Stimulated activated CD4-positive, alpha-beta T cell treated with anti-CD3 and anti-CD28 coated beads, Interleukin-4, amount 100 ng/mL, for 24 hours (primary cell): ENCODE measurements at places on chromosomes 7 and 10.

- DNase-seq = no peak
These were observed 44.8 kb downstream of the CHST3 start for GRCh38 chr10:72009051-72009424.

DNA sequence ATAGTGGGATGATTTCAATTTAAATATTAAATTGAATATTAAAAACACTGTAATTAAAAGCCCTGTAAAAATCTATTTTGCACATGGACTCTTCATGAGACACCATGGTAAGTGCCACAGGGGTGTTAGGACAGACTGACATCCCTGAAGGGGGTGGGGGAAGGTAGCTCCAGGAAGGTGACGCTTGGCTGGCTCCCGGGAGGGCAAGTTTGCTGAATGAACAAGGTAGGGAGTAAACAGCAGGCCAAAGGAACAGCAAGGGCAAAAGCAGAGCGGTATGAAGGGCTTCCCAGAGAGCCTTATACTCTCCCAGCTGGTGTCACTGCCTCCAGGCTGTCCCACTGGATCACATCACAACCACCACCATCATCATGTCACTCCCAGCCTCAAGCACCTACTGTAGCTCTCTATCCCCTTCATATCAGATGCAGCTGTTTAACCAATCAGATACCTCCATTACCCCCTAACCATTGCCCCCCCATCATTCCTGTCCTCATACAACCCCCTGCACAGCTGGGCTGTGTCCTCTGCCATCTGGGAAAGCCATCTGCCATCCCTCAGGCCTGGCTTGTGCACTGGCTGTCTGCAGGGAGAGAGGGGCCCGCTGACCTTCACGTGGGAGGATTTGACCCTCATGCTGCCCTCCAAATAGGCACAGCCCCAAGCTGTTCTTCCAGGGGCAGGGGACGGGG, 19.5 kb downstream of the HSPA12A start:
- DNase-seq = no peak

GRCh38 chr10:83078160-83078559, 1061.1 kb upstream of the GHITM start:
- no peak for DNase-seq

DNA sequence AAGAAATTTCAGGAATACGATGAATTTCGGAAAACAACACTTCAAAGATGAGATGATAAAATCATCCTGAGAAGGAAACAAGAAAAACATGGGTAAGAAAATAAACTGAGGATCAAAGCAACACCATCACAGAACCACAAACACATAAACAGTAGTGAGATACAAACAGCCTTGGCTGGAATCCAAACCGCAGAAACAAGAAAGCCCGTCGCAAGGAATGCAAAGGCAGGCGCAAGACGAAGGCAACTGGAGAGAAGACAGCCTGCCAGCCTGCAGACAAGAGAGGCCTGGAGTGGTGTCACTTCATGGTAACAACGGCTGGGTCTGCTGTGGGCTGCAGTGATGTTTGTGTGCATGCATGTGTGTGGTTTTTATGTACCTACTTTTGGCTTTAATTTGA, 61.8 kb upstream of the DRGX start:
- no peak for DNase-seq

GRCh38 chr10:18665815-18666558, 6.8 kb downstream of the ARL5B start:
- DNase-seq = no peak

DNA sequence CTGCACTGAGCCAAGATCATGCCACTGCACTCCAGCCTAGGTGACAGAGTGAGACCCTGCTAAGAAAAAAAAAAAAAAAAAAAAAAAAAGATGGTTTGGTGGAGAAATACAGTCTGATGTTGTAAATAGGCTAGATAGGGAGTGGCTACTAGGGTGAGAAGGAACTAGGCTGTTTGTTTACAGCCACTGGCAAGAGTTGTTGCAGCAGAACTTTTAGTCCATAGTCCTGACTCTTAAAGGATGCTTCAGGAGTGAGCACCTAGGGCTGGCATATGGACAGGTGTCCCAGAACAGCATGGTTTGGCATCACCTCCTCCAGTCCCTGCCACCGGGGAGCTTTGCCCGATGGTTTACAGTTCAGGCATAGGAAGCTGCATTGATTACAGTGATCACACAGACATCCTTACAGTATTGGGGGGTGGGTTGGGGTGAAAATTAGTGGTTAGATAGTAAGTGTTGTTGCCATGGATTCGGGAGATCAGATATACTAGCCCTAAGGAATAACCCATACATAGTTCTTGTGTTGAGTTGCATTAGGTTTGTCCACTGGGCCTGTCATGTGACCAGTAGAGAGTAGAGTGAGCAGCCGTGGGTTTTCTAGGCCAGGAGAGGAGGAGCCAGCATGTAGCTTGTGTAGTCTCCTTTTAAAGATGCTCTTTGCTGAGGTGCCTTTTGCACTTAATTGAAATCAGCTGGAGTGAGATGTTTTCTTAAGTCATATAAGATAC, 35.9 kb downstream of the ZRANB1 start:
- DNase-seq = no peak

DNA sequence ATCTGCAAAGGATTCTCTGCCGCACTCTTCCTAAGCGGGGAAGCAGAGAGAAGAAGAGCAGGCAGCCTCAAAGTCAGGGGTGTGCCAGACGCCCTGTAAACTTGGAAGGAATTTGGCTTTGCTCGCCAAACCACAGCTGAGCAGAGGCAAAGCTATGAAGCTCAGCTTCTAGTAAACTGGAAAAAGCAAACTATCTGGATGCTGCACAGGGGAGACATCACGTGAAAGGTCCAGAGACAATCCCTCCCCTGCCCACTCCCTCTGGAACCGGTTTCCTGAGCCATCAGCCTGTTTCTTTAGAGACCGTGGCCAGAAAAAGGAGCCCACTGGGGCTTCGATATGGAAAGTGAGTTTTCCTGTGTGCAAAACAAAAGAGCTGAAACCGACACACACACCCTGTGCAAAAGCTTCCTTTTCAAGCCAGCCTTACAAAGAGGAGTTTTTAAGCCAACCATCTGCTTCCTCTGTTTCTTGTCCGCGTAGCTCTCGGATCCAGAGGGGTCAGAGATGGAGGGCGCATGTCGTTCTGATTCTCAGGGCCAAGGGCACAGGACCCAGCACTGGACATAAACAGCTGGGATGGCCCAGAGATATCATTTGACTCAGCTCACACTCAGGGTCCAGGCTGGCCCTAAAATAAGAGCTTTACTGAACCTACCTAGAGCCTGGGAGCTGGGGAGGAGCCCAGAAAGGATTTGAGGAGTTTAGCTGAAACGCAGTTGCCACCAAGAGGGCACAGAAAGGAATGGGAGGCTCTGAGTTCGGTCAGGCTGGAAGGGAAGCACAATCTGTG, 58.2 kb upstream of the DNAAF5 start:
- DNase-seq = no peak

DNA sequence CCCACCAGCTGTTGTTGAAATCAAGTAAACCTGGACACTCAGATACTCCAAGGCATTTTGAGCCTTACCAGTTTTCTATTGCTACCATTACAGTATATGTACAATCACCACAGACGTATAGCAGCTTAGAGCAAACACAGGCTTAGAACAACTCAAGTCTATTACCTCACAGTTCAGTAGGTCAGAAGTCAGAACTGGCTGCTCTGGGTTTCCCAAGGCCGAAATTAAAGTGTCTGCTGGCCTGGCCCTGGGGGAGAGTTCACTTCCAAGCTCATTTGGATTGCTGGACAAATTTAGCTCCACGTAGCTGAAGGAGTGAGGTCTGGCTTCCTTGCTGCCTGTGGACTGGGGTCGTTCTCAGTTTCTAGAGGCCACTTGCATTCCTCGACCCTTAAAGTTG, 260.1 kb upstream of the LRRN3 start:
- no peak for DNase-seq

DNA sequence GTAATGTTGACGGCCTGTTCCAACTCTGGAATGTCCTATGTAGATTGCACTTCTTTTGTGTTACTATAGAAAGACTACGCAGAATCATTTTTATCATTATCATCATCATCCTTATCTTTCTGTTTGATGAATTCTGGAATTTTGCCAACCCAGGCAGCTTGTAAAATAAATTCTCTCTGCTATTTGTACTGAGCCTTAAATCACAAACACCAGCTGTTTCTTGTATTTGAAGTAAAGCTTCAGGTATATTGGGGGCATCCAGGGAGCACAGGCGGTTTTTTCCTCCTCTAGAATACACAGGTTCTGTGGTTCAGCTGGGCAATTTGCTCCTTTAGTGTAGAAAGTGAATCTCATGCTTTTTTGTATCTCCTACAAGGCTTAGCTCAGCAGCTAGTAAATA, 14.9 kb upstream of the CPA5 start:
- DNase-seq = no peak

GRCh38 chr10:69089638-69090599, 2.0 kb downstream of the SRGN start:
- DNase-seq = peak; percentile 85

DNA sequence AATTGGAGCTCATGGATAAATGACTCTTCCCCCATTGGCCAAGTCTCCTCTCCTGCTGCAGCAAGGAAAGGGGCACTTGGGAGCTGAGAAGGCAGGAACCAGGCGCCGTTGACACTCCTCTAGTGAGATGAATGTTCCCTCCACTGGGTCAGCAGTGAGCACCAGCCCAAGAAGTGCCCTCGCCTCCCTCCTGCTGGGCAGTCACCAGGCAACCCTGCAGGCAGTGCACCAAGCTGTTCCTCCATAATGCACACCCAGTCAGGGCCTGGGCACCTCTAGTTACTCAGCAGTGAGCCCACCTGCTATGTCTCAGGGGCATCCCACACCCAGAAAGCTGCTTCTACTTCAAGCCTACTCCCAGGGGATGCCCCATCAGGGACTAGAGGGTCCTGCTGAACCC, 84.3 kb downstream of the KCNMA1 start:
- no peak for DNase-seq

DNA sequence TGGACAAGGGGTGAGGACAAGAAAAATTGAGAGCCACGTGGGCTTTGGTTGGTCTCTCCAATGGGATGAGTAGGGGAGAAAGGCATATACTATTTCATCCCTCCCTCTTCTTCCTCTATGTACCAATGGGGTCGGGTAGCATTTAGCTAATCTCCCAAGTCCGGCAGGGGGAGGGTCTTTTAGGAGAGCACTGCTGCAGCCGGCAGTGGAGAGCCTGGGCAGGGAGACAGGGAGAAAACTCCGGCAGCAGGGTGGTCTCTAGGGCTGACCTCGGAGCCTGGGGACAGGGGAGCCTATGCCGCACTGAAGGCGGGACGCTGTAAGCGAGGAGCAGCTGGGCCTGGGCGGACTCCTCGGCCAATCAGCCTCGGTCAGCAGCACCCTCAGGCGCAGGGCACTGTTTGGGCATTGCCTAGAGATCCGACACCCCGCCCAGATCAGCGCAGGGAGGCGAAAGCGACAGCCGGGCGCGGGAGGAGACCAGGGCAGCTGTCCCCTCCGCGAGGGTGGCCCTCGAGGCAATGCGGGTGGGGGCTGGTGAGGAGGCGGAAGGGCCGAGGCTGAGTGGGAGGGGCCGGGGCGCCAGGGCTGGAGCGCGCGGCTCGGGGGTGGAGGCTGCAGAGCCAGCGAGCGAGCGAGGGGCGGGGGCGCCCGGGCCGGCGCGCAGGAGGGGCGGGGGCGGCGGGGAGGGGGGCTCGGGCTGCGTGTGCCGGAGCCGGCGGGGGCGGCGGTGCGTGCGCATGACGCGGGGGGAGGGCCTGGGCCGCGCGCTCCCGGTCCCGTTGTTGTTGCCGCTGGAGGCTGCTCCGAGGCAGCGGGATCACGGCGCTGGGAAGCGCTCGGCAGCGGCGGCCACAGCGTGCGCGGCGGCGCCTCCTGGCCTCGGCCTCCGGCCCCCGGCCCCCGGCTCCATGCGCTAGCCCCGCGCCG, at the start of gene AGAP3:
Gene AGAP3, plus strand, starts transcription at position 785 of the 930 bp plus-strand sequence. CDS start 267 bp downstream, outside the sequence.
- peak; percentile 56 for DNase-seq

- DNase-seq = no peak
These were observed 68.9 kb downstream of the PFKFB3 start for GRCh38 chr10:6271663-6272062.

- no peak for DNase-seq
These were observed 8.3 kb downstream of the RAMP3 start for GRCh38 chr7:45165857-45166256.

DNA sequence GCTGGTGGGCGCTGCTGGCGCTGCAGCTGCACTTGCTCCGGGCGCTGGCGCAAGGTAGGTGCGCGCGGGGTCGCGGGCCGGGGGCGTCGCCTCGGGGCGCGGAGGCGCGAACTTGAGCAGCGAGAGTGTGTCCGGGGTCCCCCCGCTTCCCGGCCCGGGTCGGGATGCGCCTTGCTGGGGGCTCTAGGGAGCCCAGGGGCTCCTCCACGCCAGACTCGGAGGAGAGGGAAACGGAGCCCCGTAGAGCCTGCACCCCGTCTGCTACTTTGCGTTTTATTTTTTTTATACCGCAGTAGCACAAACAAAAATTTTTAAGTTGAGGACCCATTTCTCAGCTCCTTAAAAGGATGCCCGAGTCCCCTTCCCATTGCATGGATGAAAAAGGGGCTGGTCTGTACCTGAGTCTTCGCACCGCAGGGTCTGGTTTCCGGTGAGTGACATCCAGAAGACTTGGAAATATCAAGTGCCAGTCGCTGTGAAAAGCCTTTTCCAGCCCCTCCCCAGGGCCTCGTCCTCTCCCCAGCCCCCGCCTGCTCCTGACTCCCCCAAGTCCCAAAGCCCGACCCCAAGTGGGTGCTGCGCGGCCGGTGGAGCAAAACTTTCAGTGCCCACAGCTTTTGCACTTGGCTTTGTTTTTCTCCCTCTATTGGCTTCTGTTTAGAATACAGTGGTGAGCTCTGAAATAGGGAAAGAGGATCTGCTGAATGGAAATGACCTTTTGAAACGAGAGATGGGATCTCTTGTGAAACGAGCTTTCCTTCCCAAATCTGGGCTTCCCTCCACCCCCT, 973 bp downstream of the SDK1 start:
- DNase-seq = no peak

- no peak for DNase-seq
These were observed 78.6 kb downstream of the GSAP start for GRCh38 chr7:77337456-77337990.

DNA sequence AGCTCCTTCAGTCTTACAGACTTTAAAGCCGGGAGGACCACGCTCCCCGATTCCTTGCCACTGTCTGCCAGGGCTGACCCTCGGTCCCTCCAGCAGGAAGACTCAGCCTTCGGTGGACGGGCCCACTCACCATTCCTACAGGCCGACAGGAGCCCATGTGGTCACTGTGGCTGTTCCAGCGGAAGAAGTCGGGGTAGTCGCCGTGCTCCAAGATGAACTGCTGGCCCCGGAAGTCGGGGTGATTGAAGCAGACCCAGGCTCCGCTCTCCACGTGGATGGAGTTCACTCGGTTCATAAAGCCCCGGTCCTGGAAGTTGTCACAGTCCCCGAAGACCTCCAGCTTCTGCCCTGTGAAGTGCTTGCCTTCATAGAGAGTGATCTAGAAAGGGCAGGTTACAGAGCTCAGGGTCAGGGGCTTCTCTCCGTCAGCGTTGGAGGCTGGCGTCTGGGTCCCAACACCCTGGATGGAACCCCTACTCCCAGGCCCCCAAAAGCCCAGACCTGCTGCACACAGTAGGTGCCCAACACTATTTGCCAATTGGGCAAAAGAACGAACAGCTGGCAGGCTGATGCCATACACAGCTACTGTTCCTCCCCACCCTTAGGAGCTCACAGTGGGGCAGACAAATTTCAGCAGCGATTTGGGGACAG, 1.9 kb downstream of the CRYGN start:
- DNase-seq = no peak

GRCh38 chr10:60388116-60388625, 1.5 kb downstream of the ANK3 start:
- DNase-seq = no peak
